Activated naive CD4-positive, alpha-beta T cell treated with anti-CD3 and anti-CD28 coated beads, Interleukin-2, amount 50 U/mL, for 72 hours (primary cell): ENCODE measurements at places on chromosomes 3 and 15.
A peak's percentile ranks its signal among the peaks of the same experiment; 100 is the strongest.

DNA sequence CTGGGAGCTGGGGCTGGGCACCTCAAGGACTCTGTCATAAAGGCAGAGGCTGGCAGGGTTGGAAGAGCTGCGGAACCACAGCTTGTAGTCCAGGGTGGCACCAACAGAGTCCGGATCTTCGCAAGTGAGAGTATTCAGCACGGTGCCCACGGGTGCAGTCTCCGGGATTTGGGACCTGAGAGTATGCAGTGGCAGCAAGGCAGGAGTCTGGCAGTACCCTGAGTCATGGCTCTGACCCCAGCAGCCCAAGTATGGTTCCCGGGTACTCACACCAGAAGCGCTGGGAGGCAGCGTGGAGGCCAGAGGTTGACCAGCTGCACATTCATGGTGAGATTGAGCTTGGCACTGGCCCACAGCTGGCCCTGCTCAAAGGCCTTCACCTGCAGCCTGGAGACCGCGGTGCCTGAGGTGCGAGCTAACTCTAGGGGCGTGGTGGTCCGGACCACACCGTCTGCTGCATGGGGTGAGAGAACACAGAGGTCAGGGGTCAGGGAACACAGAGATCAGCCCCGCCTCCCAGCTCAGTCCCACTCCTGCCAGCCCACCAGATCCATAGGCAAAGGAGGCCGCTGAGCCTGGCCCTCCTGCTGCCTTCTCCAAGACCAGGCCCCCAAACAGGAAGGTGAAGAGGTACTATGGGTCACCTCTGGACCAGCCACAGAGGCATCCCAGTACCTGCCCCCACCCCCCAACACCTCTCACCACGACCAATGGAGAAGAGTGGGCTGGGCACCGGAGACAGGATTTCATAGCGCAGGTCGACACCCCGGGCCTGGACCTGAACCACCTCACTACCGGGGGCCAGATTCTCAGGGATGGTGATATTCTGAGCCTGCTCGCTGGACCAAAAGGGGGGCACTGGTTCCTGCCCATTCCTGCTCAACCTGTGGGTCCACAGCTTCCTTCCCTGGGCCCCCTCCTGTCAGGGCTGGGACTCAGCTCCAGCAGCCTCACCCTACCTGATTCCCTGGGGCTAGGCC lies 4.5 kb downstream of the CDHR4 start:
- no peak for DNase-seq

DNA sequence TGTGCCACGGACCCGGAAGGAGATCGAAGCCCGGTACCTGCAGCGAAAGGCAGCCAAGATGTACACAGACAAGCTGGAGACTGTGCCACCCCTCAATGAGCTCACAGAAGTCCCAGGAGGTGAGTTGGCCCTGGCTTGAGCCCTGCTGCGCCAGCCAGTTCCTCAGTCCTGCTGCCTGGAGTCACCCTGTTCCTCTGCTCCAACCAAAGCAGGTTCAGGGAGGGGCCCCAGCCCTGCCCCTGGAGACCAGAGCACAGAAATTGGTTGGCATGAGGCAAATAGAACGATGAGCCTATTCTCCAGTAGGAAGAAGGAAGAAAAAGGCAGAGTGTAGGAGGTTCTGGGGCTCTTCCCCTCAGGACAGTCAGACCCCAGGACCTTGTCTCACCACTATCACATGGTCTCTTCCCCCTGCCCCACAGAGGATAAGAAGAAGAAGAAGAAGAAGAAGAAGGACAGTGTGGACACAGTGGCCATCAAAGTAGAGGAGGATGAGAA lies 8.0 kb downstream of the TMIE start:
- peak; percentile 46 for DNase-seq

- DNase-seq, result no peak
Observed at GRCh38 chr3:156964577-156964976, 138.4 kb downstream of the LEKR1 start.

DNA sequence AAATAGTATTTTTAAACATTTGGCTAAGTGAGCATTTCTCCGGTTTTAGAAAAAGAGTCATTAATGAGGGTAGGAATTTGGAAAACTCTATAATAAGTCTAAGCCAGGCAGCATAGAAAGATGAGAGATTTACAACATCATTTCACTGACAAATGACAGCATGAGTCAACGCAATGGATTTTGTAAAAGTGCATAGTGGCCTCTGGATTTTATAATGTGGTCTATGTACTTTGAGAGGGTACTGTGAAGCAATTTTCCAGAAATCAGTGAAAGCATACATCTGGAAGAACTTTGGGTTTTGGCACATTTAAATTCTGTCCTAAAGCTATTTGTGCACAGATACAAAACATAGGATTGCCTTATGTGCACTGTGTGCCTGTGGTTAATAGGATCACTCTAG lies 130.8 kb upstream of the CCNL1 start:
- DNase-seq, result no peak

- no peak for DNase-seq
Observed at GRCh38 chr3:107013641-107014040, 363.6 kb upstream of the CCDC54 start.

GRCh38 chr3:195270079-195270816 lies 711 bp downstream of the XXYLT1 start:
- DNase-seq, result no peak

- DNase-seq, result no peak
Observed at GRCh38 chr15:75195766-75196241, 5.9 kb upstream of the C15orf39 start.

GRCh38 chr15:73273181-73274002 lies 95.4 kb downstream of the HCN4 start:
- peak; percentile 40 for DNase-seq

DNA sequence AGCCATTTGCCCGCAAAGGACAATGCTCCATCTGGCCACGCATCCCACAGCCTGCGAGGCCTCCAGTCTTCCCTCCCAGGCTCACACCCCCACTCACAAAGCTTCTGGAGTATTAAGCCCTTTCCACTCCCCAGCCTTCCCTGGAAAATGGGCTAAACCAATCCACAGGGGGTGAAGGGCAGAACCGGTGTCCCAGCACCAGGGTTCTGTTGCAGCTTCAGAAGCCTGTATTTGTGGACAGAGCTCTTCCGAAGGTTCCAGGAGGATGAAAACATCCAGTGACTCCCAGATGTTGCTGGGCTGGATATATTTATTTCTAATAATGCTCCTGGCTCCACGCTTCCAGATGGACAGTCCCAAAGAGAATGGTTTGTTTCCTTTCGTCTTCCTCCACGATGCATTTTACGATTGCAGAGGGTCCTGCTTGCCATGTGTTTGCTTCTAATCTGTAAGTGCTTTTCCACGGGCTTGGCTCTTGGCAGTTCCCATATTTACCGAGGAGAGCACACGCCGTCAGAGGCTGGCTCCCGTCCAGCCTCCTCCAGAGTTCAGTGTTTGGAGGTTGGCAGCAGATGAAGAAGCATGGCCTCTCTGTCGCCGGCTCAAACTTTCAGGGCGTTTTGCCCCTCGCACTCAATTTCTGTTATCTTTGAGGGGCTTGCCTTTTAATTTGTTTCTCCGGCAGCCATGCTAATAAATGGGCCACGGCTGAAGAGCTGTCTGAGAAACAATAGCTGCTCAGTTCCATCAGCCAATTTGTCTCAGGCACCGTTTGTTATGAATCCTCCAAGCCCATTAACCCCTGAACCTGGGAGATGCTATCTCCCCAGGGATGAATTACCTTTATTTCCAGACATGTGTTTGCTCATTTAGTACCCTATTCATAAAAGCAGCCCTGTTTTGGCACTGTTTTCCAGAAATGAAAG lies 367.9 kb upstream of the PROK2 start:
- DNase-seq, result no peak

DNA sequence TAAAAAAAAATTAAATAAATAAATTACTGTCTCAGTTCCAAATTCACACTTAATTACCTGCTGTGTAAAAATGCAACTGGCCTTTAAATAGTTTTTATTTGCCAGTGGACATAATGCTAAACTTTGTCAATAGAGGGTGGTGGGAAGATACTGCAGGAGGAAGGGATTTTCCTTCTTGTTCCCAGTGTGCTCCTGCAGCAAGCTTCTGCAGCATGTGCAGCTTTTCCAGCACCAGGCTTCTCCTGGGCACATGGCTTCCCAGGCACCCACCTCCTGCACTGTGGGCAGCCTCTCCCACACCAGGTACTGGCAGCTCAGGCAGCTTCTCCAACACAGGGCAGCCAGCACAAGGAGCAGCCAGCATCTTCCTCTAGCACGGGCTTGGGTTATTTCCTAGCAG lies 29.6 kb upstream of the BBX start:
- DNase-seq, result no peak

DNA sequence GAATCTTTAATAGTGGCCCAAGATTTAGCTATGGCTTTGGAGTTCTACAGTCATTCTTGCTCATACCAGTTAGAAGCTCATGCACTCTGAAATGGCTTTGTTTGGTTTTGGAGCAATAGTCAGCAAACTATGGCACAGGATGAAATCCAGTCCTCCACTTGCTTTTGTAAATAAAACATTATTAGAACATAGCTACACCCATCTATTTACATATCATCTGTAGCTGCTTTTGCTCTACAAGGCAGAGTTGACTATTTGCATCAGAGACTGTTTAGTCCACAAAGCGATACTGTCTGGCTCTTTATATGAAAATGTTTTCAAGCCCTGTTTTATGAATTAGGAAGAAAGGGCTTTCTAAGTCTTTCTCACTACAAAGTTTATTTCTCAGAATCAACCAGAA lies 716.9 kb downstream of the AGBL1 start:
- DNase-seq, result no peak

DNA sequence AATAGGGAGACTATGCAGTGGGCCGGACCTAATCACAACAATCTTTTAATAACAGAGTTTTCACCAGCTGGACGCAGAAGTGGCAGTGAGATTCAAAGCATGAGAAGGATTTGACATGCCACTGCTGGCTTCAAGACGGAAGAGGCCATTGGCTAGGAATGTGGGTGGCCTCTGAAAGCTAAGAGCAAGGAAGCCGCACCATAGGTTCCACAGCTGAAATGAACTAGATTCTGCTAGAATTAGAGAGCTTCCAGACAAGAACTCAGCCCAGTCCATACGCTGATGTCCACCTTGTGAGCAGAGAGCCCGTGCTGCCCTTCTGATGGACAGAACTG lies 6.9 kb upstream of the NCBP2 start:
- DNase-seq, result no peak
